ENCODE measurements at places on chromosomes 7 and 10.

GRCh38 chr7:44104860-44105771 lies 971 bp downstream of the AEBP1 start:
- no peak for DNase-seq

DNA sequence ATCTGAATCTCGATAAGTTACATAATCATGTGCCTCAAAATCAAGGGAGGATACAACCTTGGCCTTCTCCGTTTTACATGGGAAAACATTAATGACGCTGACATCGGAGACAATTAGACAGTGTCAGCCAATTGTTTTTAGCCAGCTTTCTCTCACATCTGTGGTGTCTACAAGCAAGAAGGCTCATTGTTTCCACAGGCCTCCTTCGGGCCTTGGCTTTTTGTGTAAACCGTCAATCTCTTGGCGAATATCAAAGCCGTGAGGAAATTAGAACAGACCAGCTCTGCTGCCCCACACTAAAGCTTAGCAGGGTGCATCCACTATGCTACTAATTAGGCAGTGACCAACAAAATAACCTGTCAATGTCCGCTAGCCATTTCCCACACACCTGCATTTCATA lies 43.2 kb downstream of the VAX1 start:
- DNase-seq: peak; percentile 83

- no peak for DNase-seq
Observed at GRCh38 chr7:27242555-27243339, at the start of gene EVX1. Gene EVX1 (plus strand): TSS chr7:27242802. CDS start chr7:27243031, 229 bp downstream.

DNA sequence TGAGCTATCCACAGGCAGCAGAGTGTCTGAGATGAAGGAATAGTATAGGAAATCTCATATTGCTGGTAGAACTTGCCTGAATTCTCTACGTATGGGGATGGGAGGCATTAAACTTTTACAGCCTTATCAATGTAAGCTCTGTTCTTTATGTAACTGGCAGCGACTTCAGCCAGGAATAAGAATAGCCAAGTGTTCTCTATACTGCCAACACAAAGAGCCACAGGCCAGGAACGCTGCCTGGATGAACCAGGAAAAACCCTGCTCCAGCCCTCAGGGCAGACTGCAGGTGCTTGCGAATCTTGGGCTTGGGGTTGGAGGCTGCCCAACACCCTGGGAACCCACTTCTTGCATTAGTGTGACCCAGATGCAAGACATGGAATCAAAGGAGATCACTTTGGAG lies 6.1 kb upstream of the OLAH start:
- DNase-seq: no peak

GRCh38 chr7:101315336-101315735 lies 6.3 kb downstream of the IFT22 start:
- DNase-seq: no peak

GRCh38 chr7:122430710-122431109 lies 126.2 kb upstream of the FEZF1 start:
- DNase-seq: peak; percentile 1

DNA sequence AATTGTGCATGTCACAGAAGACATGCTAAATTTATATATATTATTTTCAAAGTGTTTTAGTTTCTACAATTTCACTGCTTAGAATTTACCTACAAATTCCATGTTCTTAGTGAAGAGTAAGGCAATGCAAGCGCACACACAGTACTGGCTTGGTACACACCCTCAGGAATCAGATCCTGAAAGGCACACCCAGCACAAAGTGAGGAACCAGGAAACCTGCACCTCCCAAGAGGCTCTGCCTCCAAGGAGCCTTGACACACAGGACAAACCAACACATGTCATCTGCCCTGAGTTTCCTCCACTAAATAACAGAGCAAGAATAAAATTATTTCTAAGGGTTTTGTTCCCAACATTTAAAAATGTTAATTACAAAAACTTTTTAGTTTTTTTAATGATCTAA lies 156.2 kb downstream of the PARD3 start:
- no peak for DNase-seq

DNA sequence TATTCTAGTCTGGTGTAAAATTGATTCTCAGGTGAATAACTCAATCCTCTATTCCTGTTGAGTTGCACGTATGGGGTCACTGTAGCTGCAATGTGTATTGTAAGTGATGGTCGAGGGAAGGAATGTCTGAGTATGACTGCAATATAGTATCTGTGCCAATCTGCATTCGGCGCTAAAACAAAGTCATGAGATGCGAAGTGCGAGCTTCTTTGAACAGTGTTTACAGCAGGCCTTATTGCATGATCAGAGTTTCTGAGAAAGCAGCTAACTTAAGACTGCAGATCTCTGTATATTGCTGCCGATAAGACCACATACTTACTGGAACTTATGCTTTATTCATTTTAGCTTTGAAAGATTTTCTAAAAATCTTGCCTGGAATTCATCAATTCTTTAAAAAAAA lies 341.7 kb upstream of the BMPER start:
- no peak for DNase-seq

All from hippocampal formation (tissue), 2 donors.